SK-N-SH (cell line): ENCODE measurements at places on chromosomes 12 and 14. TPM values are rescaled to one million over a fixed set of nuclear protein-coding genes. Genes with fewer than 3 reads are reported as not detected.

CCDC197 gene
- not detected in 2 replicates for polyA plus RNA-seq

KRT77 gene
- not detected in 2 replicates for polyA plus RNA-seq

PARPBP gene
- 3.1 and 3.9 TPM in 2 replicates for polyA plus RNA-seq

NPFF gene
- 0.13 TPM in 1 of 2 replicates, not detected in the other for polyA plus RNA-seq

ARHGEF25 gene
- polyA plus RNA-seq, result 48.1 and 51.6 TPM in 2 replicates

C14orf39 gene
- polyA plus RNA-seq, result 0.13 and 0.18 TPM in 2 replicates

TCHP gene
- 19.0 and 37.3 TPM in 2 replicates for polyA plus RNA-seq

CLEC6A gene
- polyA plus RNA-seq, result not detected in 2 replicates
